ENCODE measurements at places on chromosomes 5 and 9.

DNA sequence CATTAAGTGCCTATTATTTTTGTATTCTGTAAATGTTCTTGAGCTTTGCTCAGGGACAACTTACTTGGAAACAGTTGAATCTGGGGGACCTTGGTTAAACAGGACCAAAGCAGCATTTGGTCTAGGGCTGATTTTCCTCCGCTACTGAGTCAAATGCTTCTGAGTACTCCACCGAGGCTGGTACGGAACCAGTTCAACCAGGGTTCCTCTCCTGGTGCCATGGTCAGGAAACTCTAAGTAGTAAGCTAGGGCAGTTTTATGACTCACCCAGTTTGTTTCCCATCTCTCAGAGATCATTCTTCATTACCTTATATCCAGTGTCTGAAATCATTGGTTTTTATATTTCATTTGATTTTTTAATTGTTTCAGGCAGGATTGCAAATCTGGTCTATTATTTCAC is 111.9 kb upstream of the TNFAIP8 start:
- no peak for DNase-seq

DNA sequence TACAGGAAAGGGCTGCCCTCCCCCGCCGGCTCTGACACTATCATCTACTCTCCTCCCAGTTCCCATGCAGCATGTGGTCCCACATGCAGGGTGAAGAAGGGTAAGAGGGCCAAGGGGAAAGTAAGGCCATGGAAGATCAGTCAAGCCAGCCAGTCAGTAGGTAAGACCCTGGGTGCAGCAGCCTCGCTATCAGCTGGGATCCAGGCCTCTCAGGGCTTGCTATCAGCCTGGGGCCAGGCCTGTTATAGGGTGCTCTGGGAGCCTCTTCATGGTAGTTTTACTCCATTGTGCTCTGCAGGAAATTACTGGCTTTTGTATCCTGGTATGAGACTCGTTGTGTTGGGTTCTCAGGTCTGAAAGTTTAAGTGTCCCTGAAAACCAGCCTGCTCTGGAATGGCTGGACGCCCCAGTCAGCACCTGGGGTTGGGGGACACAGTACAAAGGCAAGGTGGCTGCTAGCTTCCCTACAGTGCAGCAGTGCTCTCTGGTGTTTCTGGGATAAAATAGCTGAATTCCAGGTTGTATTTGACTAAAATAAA is 21.4 kb downstream of the SLC22A4 start:
- DNase-seq, result no peak

DNA sequence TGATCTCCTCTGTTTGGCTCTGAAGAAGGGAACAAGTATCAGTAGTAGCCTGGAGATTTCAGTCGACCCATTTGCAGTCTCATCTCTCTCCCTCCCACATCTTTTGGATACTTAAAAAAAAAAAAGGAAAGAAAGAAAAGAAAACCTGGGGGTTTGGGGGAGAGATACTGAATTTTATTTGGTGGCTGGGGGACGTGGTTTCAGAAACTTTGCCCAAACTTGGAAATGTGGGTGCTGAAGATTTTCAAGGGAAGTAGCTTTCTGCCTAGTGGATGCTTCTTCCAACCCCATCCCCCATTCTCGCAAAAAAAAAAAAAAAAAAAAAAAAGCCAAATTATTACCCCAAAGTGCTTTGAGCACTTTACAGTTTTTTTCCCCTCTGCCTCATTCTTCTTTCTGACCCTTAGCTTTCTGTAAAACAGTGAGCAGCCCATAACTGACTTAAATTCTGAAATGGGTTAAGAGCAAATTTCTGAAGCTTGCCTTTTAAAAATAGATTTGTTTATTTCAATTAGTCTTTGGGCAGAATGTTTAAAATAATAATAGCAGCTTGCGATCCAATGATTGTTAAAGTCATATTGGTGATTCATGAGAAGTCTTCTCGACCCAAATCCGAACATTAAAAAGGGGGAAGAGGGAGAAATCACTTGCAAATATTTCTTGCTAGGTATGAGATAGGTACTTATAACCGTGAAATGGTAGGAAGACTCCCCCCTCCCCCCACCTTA is 894 bp downstream of the FST start:
- no peak for DNase-seq

DNA sequence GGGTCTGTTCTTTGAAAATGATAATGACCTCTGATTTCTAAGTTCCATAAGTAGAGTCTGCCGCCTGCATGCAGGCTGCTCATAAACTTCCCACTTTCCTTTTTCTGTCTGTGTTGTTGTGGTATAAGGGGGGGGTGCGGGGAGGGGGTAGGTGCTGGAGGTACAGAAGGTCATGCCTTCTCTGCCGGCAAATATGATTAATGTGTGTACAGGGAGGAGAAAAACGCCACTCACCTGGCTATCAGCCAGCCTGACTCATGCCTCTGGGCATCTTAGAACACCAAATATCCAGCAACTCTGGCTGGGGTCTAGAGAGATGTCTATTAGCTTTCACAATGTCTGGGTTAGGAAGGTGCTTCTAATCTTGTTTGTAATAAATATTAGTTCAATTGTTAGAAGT is 128.3 kb downstream of the EFNA5 start:
- peak; percentile 51 for DNase-seq

Measured in HS-27A (cell line).